ENCODE measurements at places on chromosomes 7 and 10.

- DNase-seq: no peak
These were observed at the start of gene KCND2 for GRCh38 chr7:120272701-120273475. Gene KCND2 (plus strand): TSS chr7:120273175.

DNA sequence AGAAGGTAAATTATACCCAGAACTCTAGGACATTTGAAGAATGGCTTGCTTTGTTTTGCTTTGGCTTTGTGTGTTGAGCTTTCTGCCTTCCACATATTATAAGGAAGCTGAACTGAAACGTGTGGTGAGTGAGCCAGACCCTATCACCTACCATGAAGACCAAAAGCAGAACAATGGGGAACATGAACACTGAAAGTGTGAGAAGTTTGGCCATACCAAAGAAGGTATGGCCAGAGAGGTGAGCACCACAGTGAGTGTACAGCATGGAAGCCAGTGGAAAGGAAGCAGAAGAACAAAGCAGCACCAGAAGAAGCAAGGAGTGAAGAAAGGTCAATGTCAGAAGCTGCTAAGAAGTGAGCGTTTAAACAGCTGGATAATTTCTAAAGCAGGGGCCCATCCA is 59.7 kb upstream of the CCDC71L start:
- DNase-seq: no peak

DNA sequence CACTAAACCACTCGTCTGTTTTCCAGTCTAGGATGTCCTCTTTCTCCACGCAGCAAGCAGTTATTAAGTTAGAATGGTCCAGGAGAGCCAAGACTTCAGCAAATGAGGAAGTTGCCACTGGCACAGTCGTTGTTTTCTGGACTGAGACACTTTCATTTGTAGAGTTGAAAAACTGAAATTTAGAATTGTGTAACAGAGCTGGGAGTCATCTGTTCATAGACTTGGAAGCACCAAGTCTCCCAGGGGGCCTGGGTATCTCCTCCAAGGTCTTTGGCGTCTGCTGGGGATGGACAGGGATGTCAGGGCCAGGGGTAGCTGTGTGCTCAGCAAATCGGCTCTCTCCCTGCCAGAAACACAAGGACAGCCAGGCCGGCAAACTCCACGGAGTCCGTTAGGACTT is 208.4 kb downstream of the FANK1 start:
- no peak for DNase-seq

GRCh38 chr7:99395616-99396327 is 12.6 kb downstream of the PDAP1 start:
- no peak for DNase-seq

DNA sequence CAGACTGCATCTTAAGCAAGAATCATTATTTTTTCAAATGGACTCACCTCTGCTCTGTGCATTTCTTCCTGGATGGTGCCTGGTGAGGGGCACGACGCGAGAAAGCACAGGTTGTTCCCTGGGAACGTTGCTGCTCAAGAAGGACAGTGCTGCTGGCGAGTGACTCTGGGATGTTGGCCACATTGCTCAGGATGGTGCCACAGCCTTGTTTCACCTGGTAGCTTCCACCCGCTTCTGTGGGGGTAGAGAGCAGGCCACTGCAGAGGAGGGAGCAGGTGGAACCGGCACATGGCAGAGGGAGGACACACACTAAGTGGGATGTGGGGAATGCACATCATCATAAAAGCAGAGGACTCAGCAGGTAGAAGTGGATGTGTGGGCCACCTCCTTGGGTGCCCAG is 444.7 kb downstream of the TCERG1L start:
- no peak for DNase-seq
